ENCODE measurements at places on chromosomes 7 and 10. TPM values are rescaled to one million over a fixed set of nuclear protein-coding genes. Genes with fewer than 3 reads are reported as not detected.

DNA sequence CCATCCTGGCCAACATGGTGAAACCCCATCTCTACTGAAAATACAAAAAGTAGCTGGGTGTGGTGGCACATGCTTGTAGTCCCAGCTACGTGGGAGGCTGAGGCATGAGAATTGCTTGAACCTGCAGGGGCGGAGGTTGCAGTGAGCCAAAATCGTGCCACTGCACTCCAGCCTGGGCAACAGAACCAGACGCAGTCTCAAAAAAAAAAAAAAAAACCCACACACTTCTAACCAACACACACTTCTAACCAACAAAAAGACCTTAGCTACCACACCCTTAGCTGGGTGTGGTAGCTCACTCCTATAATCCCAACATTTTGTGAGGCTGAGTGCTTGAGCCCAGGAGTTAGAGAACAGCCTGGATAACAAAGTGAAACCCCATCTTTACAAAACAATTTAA lies 33.9 kb upstream of the SPOCK2 start:
- H3K4me1 ChIP-seq, result no peaks in the 10 kb centered on the region
- no peak for DNase-seq
- H3K27ac ChIP-seq, result no peak overlapping the region
- 0 out of 2 replicates have a peak, but pooled peaks cover 1% of the 10 kb centered on the region for H3K36me3 ChIP-seq
- no peaks in the 10 kb centered on the region for H3K27me3 ChIP-seq

The ACSL5 gene
- 3.2 TPM for total RNA-seq

GRCh38 chr10:120643351-120643750 lies 186.3 kb downstream of the PLPP4 start:
- H3K36me3 ChIP-seq, result no peaks in the 10 kb centered on the region
- no peaks in the 10 kb centered on the region for H3K27me3 ChIP-seq
- no peak for DNase-seq
- H3K4me1 ChIP-seq, result no peaks in the 10 kb centered on the region

The SLF2 gene
- 31.4 TPM for total RNA-seq
